ENCODE measurements at places on chromosomes 12 and 14.
A peak's percentile ranks its signal among the peaks of the same experiment; 100 is the strongest.

DNA sequence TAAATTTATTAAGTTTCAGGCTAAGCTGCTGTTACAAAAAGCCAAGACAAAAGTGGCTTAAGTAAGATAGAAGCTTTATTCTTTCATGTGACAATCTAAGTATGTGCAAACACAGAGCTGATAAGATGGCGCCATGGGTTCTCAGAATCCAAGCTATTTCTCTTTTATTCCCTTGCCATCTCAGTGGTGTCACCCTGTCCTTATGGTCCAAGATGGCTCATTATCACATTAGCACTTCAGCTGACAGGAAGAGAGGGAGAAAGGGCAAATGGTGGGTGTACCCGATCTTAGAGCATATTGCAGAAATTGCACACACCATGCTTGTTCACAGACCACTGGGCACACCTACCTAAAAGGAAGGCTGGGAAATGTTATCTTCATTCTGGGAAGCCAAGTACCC, 211.7 kb downstream of the TMTC2 start:
- no peak for DNase-seq

- no peak for DNase-seq
Observed at GRCh38 chr12:104873374-104873773, 84.7 kb downstream of the SLC41A2 start.

DNA sequence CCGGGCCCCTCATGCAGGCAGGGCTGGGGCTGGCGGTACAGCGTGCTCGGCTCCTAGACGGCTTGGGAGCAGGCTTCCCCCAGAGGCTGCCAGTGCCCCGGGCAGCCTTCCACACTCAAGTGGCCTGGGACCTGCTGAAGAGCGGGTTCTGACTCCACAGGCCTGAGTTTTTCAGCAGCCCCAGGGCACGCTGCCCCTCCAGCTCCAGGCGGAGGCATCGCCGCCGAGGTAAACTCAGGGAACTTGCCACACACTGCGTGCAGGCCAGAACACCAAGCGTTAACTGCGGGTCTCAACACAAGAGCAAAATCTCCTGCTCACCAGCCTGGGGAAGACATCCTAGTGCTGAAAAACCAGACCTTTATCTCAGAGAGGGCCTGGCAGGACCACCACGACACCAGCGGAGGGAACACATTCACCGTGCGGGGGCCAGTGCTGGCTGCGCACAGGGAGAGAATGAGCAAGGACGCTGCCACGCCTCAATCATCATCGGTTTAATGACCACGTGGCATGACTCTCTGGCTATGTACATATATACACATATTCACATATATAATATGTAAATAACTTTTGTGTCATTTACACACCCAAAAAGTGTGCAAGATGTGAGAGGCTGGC, 21.3 kb downstream of the PSMC1 start:
- no peak for DNase-seq

DNA sequence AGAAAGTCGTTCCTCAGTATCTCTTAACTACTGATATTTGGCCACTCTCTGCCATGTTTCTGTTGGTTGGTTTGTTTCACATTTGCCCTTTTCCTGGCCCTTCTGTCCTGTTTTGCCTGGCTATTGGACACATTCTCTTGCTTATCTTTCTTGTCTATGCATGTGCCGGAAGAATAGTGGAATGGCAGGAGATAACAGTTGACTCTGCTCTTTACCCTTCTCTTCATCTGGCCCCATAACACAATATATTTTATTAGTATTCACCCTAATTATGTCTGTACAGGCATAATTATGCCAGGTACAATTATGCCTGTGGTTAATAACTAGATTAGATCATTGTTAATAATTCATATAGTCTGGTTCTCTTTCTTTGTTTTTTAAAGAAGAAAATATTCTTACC, 243.5 kb upstream of the LMO3 start:
- no peak for DNase-seq

GRCh38 chr12:2805143-2805520, 7.3 kb upstream of the ITFG2 start:
- no peak for DNase-seq

DNA sequence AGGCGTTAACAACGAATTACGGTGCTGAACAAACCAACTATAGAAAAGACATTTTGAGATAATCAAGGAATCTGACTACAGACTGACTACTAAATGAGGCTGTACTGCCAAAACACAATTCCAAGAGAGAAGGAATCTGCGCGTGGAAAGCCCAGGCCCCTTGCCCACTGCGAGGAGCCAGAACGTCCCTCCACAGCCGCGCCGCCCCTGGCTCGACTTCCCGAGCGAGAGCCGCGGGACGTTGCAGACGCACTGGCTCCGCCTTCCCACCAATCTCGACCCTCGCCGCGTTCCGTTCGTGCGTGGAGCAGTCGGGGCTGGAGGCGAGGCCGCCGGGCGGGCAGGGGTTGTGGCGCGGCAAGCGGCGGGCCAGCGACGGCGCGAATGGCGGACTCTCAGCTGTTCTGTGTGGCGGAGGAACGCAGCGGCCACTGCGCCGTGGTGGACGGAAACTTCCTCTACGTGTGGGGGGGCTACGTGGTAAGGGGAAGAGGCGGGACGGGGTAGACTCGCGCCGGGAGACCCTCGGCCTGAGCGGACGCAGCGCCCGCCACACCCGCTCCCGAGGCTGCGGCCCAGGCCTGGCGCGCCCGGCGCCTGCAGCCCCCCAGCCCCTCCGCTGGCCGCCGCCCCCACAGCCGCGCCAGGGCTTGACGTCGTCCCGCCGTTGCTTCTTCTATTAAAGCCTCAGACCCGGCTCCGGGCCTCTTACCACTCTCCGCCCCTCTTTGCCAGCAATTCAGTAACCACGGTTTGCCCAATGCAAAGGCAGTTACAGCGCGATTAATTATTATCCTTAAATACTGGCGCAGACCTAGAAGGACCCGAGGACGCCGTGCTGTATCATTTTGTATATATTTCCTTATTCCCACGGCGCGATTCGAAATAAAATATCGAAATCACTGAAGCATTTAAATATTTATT, at the start of gene KLHDC1:
KLHDC1 (plus strand) TSS at position 310 of the 924 bp plus-strand sequence; CDS start at position 385, 75 bp downstream.
- DNase-seq = peak; percentile 33

GRCh38 chr14:44863271-44863670, 98.5 kb downstream of the KLHL28 start:
- no peak for DNase-seq

GRCh38 chr14:85577543-85578114, 47.7 kb downstream of the FLRT2 start:
- DNase-seq = no peak

- DNase-seq = no peak
Observed at GRCh38 chr12:88960213-88960878, 380.1 kb upstream of the KITLG start.

GRCh38 chr14:58882577-58883018, 244.8 kb downstream of the DACT1 start:
- DNase-seq = peak; percentile 93

- no peak for DNase-seq
Observed at GRCh38 chr12:49233842-49234526, 30.9 kb upstream of the TUBA1C start.

- DNase-seq = no peak
Observed at GRCh38 chr14:22748206-22748605, 18.3 kb upstream of the OXA1L start.

DNA sequence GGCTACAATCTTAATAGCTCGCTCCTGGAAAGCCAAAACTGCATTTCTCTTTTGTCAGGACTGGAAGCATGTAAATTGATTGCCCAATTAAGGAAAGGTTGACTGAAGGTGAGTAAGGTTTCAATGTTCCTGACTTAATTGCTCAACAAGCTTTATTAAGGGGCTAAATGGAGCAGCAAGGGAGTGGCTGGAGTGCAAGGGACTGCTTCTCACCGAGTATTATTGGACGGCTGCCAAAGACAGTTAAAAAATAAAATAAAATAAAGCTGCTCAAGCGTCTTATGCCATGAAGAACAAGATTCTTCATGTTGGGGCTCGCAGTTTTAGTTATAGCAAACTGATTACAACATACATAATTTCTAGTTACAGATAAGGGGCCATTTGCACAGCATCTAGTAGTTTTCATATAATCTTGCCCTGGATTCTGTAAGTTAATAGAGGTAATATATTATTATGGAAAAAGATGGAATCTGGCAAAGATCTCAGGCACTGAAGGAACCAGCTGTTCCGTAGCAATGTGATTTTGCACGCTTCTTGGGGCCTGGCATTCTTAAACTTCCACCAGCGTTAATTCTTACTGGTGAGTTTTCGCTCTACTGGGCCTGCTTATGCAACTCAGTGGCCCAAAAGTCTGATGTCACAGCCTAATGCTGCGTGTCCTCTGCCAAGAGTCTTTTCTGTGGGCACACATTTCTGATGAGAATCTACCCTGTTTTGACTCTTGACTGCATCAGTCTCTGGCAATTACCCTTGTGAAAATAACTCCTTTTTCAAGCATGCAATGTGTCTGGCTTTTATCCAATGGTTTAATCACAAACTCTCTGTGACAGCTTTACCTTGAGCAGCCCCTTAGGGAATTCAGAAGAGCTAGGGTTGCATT, 108.5 kb downstream of the SLC38A1 start:
- no peak for DNase-seq

GRCh38 chr14:92973261-92973797, 50.4 kb downstream of the CHGA start:
- DNase-seq = no peak

- no peak for DNase-seq
Observed at GRCh38 chr14:39681782-39682399, 249.7 kb upstream of the FBXO33 start.

- no peak for DNase-seq
Observed at GRCh38 chr14:69855180-69855832, 23.9 kb upstream of the SMOC1 start.

DNA sequence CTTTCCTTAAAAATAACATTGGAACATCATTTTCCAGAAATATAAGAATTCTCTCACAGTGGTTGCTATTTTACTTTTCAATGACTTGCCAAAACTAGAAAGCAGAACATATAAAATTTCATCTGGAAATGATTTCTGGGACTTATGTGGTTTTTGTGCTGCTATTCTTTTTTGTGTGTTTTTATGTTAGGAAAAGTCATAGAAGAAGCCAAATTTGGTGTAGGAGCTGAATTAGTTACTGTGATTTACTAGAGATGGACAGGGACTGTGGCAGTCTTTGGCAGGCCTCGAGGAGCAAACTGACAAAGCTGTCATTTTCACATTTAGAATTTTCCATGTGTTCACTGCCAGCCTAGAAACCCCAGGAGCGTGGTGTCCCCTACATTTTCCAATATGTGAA, 38.3 kb upstream of the LDHB start:
- DNase-seq = no peak

GRCh38 chr12:54195737-54196347, 7.1 kb upstream of the SMUG1 start:
- DNase-seq = no peak

- DNase-seq = no peak
Observed at GRCh38 chr14:81091139-81091538, 129.6 kb downstream of the GTF2A1 start.

- DNase-seq = no peak
Observed at GRCh38 chr14:55946231-55946630, 172.0 kb upstream of the PELI2 start.

- DNase-seq = no peak
Observed at GRCh38 chr12:54565986-54566544, 16.7 kb downstream of the PDE1B start.

DNA sequence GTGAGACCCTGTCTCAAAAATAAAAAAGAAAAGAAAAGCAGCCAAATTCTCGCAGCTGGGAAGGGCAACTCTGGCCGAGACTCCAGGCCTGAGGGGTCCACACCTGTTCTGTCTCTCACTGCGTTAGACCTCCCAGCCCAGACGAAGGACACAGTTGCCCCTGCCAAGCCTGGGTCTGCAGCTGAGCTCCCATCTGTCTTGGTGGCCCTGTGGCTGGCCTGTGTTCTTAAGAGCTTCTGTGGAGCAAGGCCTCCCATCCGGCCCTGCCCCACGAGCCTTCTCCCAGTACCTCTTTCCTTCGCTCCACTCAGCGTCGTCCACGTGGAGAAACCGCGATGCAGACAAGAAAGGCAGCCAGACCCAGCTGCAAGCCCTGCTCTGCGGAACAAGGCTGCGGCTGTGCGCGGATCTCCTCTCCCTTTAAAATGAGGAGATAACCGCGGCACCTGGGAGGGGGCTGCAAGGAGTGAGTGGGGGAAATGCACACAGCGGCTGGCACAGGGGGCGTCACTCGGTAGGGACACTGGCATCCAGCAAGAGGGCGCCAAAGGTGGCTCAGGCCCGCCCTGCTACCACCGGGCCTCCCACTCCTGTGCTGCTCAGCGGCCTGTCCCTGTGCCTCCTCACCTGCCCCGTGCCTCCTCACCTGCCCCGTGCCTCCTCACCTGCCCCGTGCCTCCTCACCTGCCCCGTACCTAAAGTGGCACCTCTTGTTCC, 42.4 kb downstream of the LRRC74A start:
- DNase-seq = no peak

DNA sequence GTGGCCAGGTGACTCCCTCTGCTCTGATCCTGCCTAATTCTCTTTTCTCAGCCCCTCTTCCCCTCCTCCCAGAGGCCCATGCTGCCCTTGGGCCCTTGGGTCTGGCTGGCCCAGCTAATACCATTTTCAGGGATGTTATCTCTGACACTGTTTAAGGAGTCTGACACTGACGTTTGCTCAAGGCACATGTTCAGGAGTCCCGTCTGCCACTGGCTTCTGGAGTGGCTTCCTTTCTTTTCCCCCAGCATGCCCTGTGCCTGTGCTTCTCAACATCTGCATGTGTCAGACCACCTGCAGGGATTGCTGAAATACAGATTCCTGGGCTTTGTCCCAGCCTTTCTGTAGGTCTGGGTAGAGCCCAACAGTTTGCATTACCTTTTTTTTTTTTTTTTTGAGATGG, 128.9 kb downstream of the BCL11B start:
- DNase-seq = no peak

DNA sequence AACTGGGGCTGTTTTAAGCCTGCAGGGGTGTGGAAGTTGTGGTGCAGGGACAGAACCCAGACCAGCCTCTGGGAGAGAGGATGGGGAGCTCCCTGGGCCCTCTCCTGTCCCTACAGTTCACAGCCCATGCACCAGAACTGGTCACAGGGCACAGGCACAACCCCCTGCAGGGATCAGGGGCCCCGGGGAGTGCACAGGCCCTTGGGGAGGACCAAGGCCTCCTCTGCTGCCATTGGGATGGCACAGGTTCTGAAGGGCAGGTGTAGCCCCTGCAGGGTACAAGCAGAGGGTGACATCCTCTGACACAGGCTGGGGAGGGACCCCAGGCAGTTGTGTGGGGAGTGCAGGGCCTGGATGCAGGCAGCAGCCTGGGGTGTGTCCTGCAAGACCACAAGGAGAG, 66.4 kb upstream of the SFSWAP start:
- no peak for DNase-seq

Measured in AG09309 (cell line).